ENCODE measurements at places on chromosomes 4 and X.
A peak's percentile ranks its signal among the peaks of the same experiment; 100 is the strongest.

DNA sequence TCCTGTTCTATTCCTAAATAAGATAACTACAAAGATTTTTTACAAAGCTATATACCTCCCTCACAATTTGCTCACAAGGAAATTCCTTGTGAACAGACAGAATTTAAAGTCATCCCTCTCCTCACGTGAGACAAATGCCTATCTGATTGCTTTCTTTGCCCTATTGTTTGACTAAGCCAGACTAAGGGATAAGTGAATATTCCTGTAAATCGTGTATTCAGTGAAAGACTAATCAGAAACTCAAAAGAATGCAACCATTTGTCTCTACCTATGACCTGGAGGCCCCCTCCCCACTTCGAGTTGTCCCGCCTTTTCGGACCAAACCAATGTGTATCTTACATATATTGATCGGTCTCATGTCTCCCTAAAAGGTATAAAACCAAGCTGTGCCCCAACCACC lies 15.3 kb upstream of the ZBTB33 start:
- DNase-seq, result no peak

GRCh38 chr4:55762819-55763218 lies 56.8 kb upstream of the EXOC1L start:
- DNase-seq, result no peak

DNA sequence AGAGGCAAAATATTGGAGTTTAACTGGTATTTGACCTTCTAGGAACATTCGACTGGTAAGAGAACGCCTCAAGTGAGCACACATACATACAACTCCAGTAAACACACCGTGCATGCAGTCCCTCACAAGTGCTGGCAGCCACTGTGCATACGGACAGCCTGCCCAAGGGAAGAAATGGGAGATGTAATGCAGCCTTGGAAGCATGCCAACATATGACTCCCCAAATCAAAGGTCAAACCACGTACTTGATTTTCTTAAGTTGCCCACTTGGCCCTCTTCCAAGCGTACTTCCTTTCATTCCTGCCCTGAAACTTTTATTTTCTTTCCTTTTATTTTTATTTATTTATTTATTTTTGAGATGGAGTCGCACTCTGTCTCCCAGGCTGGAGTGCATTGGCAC lies 206.6 kb downstream of the SPRY1 start:
- DNase-seq, result no peak

GRCh38 chr4:99861120-99861905 lies 32.9 kb downstream of the LAMTOR3 start:
- no peak for DNase-seq

DNA sequence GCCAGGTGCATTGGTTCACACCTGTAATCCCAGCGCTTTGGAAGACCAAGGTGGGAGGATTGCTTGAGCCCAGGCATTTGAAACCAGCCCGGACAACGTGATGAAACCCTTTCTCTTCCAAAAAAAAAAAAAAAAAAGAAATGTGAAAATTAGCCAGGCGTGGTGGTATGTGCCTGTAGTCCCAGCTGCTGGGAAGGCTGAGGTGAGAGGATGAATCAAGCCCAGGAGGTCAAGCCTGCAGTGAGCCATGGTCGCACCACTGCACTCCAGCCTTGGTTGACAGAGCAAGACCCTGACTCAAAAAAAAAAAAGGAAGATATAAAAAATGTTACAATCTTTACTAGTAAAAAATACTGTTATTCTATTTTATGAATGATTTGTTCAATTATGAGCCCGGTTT lies 5.9 kb downstream of the FAM199X start:
- DNase-seq, result no peak

GRCh38 chr4:123522646-123523045 lies 126.1 kb downstream of the SPRY1 start:
- DNase-seq, result no peak

DNA sequence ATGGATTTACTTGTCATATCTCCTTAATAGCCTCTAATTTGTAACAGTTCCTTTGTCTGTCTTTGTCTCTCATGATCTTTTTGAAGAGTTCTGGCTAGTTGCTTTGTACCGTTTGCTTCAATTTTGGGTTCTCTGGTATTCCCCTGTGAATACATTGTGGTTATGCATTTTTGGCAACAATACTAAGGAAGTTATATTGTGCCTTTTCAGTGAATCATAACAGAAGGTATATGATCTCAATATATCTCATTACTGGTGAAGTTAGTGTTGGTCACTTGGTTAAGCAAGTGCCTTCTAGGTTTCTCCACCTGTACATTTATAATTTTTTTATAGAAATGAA lies 48.6 kb downstream of the DCLK2 start:
- DNase-seq, result no peak

- DNase-seq, result no peak
These were observed 325.3 kb upstream of the FTHL17 start for GRCh38 chrX:31397119-31397518.

DNA sequence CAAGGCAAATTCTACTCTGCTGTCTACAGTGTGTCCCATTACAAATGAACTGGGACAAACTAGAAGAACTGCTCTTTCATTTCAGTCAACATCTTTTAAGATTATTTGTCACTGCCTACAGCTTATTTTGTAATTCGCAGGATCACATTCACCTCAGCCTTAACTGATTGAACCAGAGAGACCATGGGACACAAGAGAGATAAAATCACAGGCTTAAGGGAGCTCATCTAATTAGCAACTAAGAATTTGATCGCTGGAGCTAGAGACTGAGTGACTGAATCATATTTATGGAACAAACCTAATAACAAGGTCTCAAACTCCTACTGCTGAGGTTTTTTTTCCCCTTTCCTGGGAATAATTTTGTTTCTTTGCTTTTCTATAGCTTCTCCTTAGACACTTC lies 898.2 kb downstream of the PCDH18 start:
- no peak for DNase-seq

- DNase-seq, result peak; percentile 91
These were observed 18.4 kb downstream of the ZNF827 start for GRCh38 chr4:145920205-145920604.

DNA sequence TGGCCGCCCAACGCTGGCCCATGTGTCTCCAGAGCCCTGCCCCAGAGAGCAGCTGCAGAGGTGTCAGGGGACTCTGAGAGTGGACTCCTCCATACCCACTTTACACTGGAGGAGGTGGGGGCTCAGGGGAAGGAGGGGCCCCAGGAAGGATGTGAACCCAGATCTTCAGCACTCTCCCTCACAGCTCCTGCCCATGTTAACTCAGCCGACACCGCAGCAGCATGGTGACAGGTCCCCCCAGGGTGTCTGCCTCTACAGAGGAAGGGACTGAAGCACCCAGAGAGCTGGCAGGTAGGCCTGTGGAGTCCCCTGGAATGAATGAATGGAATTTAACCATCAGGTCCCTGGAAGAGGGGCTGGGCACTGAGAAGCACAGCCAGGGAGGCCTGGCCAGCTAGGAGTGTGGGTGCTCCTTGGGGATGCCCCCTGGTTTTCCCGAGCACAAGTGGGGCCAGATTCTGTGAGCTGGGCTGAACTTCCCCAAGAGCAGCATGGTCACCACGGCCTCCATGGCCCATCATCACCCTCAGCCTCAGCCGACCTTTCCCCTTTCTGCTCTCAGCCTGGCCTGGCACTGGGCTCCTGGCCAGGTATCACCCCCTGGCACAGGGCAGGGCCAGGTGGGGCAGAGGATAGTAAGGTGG lies 21.9 kb downstream of the SH3BP2 start:
- no peak for DNase-seq

DNA sequence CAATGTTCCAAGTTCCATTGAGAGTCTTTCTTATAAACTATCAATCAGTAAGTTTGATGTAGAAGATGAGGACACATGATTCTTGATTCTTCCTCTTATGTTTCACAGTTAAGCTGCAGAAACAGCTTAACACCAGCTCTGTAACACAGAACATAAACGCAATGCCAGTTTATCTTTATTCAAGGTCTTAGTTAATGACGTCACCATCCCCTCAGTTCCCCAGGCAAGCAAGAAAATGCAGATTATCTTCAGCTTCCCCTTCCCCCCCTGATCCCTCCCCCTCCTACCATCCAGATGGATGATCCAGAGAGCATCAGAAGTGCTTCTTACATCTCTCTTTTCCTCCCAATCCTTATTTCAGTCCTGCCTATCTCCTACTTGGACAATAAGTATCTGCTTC lies 4.4 kb upstream of the SH3RF1 start:
- no peak for DNase-seq

DNA sequence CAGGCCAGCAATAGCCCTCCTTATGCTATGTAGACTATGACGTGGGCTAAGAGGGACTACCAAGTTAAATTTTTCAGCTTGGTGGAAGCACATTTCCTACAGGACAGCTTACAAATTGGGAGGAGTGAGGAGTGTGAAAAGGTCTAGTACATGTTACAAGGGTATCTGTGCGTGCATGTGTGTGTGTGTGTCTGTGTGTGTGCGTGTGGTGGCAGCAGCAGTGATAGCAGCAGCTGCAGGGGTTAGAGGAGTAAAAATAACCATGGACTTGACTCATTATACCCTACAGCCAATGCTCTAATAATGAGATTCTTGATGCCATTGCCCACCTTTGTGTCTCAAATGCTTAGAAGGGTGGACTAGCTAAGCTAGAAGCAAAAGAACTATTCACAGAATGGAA lies 88.6 kb downstream of the SLC9A7 start:
- no peak for DNase-seq

DNA sequence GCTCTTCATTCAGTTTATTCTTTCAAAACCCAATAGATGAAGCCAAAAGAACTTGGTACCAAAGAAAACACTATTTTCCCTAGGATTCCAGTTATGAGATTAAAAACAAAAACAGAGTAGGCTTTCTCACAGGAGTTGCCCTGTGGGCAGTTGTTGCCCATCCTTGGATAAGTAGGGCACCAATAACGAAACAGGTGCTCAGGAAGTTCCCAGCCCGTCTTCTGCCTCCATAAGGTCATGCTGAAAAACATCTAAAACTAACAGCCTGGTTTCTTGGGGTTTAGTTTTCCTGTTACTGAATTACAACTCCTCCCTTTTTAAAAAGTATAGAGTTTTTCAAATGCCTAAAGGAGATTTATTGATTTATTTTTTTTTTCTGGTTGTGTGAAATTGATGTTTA lies 14.7 kb downstream of the TSPAN5 start:
- DNase-seq, result no peak

GRCh38 chrX:139759637-139760036 lies 51.7 kb upstream of the MCF2 start:
- DNase-seq, result no peak

DNA sequence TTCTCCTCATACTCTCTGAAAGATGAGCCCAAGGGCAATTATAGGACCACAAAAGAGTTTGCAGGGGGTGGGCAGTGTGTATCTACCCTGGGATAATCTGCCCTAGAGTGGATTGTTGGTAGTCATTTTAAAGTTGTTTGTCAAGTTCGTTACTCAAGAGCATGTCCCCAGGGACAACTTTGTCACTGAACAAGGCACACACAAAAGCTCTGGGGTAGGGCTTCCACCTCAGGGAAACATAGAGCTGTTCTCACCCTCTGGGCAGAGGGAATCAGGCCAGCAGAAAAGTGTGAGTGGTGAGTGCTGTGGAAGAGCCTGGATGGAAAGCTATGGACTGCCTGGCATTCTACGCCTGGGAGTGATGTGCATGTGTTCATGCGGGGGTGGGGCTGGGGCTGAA lies 23.3 kb upstream of the LEF1 start:
- no peak for DNase-seq

GRCh38 chrX:18924507-18925088 lies 59.3 kb downstream of the PHKA2 start:
- no peak for DNase-seq

GRCh38 chrX:37993837-37994619 lies 12.3 kb upstream of the SYTL5 start:
- DNase-seq, result no peak

GRCh38 chr4:147899512-147899911 lies 167.6 kb downstream of the ARHGAP10 start:
- peak; percentile 11 for DNase-seq

DNA sequence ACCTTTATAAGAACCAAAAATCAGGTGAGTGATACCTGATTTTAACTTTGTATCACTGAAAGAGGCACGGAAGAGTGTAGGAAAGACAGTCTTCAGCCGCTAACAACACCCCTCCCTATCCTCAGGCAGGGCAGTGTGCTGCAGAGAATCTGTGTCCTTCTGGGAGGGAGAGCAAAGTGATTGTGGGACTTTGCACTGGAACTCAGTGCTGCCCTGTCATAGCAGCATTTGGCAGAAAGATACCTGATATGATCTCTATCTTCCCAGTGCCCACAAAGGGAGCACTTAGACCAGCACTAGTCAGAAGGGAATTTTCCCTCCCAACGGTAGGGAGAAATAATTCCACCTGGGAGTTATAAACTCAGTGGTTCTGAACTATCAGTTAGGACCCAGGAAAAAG lies 139.0 kb downstream of the FMR1NB start:
- DNase-seq, result no peak

DNA sequence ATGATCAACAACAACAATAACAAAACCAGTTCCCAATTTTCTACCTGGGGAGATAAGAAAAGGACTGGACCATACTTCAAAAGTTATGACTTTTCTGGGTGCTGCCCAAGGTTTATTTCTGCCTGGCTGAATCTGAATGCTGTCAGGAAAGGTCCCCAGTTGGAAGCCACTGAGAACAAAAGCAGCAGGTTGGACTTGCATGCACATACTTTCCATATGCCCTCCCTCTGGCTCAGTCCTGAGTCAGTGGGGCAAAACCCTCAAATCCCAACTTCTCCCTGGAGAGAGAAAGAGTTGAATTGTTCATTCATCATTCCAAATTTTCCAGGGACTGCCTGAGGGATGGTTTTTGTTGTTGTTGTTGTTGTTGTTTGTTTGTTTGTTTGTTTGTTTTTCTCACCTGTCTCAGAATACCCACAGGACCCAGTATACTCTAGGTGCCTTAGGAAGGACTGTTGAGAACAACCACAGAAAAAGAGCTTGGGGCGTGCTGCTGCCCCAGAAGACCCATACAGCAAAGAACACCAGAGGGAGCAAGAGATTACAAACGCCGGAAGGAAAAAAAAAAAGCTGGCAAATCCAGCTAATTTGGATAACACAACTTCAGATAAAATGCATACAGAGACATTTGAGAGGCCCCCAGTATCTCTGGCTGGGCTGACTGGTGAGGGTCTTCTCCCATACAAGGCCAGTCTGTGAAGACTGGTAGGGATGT lies 138.9 kb upstream of the INPP4B start:
- DNase-seq, result no peak

DNA sequence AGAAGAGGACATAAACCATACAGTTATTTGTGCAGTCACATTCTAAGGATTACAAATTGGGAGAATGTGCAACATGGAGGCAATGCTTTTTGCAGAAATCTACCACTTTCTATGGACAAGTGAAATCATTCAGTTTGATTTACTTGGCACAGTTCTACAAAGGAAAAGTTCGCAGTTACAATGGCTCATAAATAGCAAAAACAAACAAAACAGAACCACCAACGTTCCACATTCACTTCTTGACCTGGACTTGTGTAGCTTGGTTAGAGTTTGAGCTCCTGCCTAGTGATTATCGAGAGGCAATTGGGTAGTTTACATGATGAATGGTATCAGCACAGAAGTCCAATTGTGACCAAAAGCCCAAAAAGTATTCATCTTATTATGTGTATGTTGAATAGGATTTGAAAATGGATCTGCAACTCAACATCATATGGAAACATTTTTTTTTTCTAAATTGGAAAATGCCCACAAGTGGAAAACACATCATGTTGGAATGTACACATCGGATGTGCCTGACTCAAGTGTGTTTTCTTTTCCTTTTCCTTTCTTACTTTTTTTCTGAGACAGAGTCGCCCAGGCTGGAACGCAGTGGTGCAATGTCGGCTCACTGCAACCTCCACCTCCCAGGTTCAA lies 123.8 kb downstream of the LUZP4 start:
- DNase-seq, result no peak
